Fibroblast of skin of right biceps (primary cell): ENCODE measurements at places on chromosomes 16 and 17.

DNA sequence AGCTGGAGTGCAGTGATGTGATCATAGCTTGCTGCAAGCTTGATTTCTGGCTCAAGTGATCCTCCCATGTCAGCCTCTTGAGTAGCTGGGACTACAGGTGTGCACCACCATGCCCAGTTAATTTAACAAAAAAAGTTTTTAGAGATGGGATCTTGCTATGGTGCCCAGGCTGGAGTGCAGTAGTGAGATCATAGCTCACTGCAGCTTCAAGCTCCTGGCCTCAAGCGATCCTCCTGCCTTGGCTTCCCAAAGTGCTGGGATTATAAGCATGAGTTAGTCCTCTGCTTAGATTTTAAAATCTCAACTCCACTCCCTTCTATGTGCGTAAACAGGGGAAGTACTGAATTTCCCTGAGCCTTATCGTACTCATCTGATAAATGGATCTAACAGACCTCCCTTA lies 6.3 kb downstream of the RABEP2 start:
- DNase-seq: no peak

GRCh38 chr16:57947261-57947660 lies 23.7 kb downstream of the CNGB1 start:
- no peak for DNase-seq

GRCh38 chr17:27216836-27217235 lies 77.1 kb upstream of the WSB1 start:
- no peak for DNase-seq

- DNase-seq: no peak
Observed at GRCh38 chr16:9946022-9946720, 236.1 kb downstream of the GRIN2A start.

- DNase-seq: no peak
Observed at GRCh38 chr17:45006927-45007461, 38.9 kb upstream of the C1QL1 start.

DNA sequence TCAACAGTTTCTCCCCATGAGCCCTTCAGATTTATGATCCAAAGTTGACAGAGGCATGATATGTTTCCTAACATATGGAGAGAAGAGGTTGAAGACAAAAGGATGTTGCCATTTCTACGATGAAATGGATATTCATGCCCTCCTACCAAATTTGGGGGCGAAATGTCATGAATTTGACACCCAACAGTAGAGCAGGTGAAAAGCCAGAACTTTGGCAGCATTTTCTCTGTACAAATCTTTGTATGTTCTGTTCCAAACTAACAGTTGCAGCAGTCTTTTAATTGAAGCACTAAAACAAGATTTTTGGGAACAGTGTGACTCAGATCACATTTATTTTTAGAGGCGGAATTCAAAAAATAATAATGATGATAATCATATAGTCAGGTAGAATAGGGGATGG lies 130.1 kb downstream of the TRIM37 start:
- DNase-seq: no peak

DNA sequence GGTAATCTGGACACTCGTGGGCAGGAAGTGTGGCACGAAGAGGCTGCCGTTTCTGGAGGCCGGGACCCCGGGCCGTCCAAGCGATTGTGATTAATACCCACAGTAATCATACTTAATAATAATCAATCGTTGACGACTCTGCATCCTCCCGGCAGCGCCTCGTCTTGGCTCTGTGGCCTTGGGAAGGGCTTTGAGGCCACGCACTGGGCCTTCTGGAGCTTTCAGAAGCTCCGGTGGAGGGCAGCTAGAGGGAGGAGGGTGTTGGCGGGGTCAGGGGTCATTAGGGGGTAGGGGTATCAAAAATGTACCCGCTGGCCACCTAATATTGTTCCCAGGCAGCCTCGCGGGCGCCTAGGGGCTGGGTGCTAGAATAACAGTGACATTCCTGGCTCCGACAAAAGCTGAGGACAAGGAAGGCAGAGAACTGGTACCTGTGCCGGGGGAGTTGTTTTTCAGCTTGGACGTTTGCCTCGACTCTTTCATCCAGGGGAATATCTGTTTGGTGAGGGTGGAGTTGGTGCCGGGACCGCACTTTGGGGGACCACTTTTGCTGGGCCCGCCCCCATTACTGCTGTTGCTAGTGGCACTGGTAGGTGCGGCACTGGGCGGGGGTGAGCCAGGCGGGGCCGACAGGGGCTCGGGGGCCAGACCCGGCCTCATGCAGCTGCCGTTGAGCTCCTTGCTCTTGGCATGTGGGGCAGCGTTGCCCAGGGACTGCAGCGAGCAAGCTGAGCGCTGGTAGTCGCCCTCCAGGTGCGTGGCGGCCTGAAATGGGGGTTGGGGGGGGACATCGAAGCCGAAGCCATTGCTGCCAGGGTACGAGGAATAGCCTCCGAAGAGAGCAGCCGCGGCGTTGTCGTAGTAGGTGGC lies 6.9 kb upstream of the HOXB2 start:
- peak; percentile 43 for DNase-seq

- DNase-seq: no peak
Observed at GRCh38 chr17:80862481-80862961, 129.1 kb upstream of the CHMP6 start.

DNA sequence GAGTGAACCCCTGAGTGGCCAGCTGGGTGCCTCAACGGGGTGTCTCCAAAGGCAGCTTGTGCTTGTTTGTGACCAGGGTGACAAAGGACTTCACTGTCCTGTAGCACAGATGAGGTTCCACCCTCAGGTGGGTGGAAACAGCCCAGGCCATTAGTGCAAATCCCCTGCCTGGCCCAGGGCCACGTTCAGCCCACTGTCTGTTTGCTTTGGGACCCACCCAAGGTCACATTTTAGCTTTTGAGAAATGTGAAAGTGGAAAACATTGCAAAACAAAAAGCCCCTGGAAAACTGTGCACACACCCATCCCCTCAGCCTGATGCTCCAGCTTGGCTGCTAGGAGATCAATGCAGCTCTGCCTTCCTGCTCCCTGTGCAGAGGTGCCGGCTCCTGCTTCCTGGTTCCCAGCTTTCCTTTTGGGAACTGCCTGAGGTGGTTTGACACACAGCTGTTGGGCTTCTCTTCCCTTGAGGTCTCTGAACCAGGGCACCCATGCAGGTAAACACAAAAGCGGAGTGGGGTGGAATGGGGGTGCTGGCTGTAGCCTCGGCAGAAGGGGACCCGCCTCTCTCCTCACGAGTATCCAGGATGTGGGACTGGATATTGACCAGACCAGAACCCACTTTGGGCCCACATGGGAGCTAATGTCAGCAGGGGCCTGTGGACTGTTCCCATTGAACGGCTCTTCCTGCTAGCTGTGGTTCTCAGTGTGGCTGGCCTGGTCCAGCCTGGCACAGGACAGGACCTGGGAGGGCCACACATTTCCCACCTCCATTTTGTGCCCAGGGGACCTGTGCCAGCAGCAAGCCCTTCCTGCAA lies 7.9 kb upstream of the SPHK1 start:
- no peak for DNase-seq

- no peak for DNase-seq
Observed at GRCh38 chr17:75265614-75266315, 4.1 kb downstream of the MRPS7 start.

GRCh38 chr17:76145231-76146052 lies 4.4 kb upstream of the FOXJ1 start:
- DNase-seq: no peak

DNA sequence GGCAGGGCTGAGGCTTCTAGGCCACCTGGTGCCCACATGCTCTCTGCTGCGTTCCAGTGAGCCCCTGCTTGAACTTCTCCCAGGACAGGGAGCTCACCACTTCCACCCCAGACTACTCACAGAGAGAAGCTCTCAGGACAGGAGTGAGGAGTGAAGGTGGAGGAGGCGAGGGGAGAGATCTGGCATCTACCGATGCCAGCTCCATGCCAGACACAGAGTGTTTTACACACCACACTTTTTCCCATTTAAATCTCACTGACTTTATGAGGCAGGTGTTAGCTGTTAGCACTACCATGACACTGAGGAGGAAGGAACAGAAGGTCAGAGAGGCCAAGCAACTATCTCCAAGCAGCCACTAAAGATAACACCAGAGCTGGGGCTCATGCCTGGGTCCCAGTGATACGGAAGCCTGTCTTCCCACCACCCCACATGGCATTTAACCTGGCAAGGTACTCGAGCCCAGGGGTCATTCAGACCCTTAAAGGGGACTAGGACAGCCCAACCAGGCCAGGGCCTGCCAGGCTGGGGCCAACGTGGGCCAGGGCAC lies 6.8 kb downstream of the FAM83G start:
- DNase-seq: no peak

DNA sequence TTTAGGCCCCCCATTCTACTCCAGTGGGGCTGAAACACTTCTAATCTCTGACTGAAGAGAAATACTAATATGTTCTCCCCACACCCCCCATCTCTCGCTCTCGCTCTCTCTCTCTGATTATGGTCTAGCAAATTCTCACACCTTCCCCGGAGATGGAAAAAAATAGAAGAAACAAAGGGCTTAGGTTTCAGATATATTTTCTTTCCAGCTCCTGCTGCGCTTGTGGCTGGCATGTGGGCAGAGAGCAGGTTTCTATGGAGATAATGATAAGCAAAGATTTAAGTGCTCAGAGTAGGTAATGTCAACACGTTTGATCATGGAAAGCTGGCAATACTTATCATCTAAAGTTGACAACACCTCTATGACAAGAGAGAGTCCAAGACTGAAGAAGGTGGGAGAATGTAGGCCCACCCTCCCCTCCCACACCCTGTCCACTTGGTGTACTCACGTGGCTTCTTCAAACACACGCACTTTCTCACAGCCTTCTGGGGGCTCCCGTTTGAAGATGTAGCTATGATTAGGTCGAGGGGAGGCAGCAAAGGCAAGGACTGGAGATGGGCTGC lies 8.0 kb upstream of the SLC35B1 start:
- DNase-seq: no peak

DNA sequence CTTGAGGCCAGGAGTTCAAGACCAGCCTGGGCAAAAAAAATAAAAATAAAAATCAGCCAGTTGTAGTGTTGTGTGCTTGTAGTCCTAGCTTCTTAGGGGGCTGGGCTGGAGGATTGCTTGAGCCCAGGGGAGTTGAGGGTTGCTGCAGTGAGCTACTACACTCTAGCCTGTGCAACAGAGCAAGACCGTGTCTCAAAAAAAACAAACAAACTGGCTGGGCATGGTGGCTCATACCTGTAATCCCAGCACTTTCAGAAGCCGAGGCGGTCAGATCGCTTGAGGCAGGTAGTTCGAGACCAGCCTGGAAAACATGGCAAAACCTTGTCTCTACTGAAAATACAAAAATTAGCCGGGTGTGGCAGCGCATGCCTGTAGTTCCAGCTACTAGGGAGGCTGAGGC lies 4.9 kb upstream of the UBALD2 start:
- DNase-seq: no peak

- peak; percentile 95 for DNase-seq
Observed at GRCh38 chr17:7685533-7686221, 1.6 kb downstream of the TP53 start.

- DNase-seq: peak; percentile 56
Observed at GRCh38 chr17:37710344-37710886, 34.4 kb downstream of the HNF1B start.

GRCh38 chr17:44082256-44082927 lies 11.9 kb downstream of the G6PC3 start:
- DNase-seq: no peak

- DNase-seq: peak; percentile 95
Observed at GRCh38 chr17:55722742-55723487, at the start of gene TMEM100. TSS of gene TMEM100 (minus strand) at chr17:55722864. CDS start at chr17:55721070, 1,794 bp downstream.

DNA sequence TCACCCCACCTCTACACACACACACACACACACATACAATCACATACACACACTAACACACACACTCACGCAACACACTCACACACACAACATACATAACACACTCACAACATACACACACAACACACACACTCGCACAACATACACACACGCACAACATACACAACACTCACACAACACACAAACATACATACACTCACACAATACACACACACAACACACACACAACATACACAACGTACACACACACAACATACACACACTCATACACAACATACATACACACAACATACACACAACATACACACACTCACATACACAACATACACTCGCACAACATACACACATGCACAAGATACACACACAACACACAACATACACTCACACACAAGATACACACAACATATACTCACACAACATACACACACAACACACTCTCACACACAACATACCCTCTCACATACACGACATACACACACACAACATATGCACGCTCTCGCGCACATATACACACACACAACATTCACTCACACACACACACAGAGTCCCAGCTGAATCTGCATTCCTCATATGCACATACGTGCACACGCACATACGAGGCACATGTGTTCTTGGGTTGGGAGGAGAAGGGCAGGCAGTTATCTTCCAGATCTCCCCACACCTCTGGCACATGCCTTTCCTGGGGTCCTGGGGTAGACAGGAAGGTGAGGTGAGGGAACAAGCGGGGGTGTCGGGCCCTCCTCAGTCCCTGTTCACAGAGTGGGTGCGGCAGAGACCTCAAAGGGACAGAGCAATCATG lies 1.1 kb downstream of the ASGR2 start:
- no peak for DNase-seq

DNA sequence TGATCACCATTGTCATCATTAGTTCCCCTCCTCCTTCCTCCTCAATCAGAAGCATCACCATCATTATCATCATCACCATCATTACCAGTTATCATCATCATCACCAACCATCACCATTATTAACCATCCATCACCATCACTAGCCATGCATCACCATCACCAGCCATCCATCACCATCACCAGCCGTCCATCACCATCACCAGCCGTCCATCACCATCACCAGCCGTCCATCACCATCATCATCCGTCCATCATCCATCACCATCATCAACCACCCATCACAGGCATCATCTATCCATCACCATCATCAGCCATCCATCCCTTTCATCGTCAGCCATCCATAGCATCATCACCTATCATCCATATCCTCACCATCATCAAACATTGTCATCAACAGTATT lies 382.0 kb downstream of the CPPED1 start:
- no peak for DNase-seq

- no peak for DNase-seq
Observed at GRCh38 chr17:11853321-11854151, 143.7 kb downstream of the ZNF18 start.

GRCh38 chr17:6457688-6458459 lies 13.6 kb downstream of the PIMREG start:
- DNase-seq: no peak

GRCh38 chr17:4234401-4234800 lies 29.4 kb downstream of the ANKFY1 start:
- peak; percentile 62 for DNase-seq

GRCh38 chr17:1413281-1413791 lies 13.3 kb upstream of the YWHAE start:
- peak; percentile 65 for DNase-seq

- DNase-seq: no peak
Observed at GRCh38 chr16:8929086-8929748, 34.5 kb downstream of the USP7 start.

GRCh38 chr17:32102646-32103186 lies 39.6 kb upstream of the RHOT1 start:
- peak; percentile 47 for DNase-seq

GRCh38 chr17:70232466-70232865 lies 63.1 kb downstream of the KCNJ2 start:
- DNase-seq: no peak

DNA sequence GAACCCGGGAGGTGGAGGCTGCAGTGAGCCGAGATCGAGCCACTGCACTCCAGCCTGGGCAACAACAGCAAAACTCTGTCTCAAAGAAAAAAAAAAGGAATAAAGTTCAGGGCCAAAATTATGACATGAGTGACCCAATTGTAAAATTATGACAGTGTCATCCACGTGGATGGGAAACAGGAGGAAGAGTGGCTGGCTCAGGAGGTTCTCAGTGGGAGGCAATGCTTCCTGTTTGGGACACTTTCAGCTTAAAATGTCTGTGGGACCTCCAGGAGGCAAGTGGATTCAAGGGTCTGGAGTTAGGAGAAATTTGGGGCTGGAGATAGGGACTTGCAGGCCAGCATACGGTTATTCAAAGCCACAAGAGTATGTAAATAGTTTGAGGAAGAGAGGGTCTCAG lies 8.0 kb upstream of the STX4 start:
- DNase-seq: no peak
